ENCODE measurements at places on chromosomes 4 and X. TPM values are rescaled to one million over a fixed set of nuclear protein-coding genes. Genes with fewer than 3 reads are reported as not detected.

DNA sequence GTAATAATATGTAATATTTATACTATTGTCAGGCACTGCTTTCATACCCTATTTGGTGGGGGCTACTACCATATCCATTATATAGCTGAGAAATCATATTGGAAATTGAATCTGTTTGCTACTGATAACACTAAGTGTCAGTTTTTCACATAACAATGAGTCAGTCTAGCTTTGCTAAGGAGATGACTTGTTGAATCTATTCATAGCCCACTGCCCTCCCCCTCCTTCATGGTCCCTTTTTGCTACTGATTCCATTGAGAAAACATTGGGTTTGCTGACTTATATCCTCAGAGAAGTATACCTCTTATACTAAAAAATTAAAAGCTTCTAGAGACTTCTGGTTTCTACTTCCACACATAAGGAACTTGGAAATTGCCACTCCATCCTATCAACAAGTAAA is 1898.4 kb downstream of the STIM2 start:
- no peak for DNase-seq

ABCD1 gene
- total RNA-seq: 13.4 TPM

- no peak for DNase-seq
Measured at GRCh38 chr4:88285235-88285653, 883 bp upstream of the PPM1K start.

NAP1L2 gene
- 0.55 TPM for total RNA-seq

DNA sequence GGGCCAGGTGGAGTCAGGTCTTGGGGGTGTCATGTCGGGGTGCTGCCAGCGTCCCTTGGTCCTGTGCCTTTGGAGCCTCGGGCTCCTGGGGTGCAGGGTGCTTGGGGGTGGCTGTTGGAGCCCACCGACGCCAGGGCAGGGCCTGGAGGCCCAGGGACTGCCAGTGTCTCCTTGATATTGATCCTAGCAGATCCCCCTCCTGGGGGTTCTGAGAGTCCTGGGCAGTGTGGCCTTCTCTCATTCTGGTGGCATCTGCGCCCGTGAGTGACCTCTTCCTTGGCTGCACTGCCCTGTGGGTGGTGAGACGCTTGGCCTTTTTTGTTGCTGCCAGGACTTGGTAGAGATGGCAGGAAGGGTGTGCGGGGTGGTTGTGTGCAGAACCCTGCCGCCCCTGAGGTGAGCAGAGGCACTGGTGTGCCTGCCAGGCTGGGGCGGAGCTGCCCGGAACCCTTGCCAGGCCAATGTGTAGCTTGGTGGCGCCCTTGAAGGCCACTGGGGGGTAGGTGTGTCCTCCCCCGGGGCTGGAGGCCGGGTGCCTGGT is 7.0 kb downstream of the NAT8L start:
- DNase-seq: no peak

DNA sequence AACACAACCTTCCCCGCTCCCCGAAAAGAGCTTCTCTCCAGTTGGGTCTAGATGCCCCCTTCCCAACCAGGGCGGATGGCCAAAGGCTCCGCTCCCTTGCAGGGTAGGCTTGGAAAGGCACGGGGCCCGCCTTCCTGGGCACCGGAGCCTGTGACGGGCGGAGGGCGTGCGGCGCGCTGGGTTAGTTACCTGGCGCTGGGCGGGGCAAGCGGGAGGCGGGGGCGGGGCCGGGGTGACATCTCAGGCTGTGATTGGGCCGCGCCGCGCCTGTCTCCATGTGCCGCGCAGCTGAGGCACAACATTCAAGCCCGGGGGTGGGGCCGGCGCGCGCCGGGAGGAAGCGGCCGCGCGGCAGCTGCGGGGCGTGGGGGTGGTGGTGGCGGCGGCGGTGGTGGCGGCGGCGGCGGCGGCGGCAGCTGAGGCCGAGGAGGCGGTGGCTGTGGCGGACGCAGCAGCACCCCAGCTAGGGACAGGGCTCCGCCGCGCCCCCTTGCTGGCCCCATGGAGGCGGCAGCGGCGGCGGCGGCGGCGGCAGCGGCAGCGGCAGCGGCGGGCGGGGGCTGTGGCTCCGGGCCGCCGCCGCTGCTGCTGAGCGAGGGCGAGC is at the start of gene REPS2:
REPS2 (plus strand) TSS at position 298 of the 604 bp plus-strand sequence; CDS start at position 502, 204 bp downstream.
- DNase-seq: peak; percentile 89

MAGEC1 gene
- total RNA-seq: not detected

DNA sequence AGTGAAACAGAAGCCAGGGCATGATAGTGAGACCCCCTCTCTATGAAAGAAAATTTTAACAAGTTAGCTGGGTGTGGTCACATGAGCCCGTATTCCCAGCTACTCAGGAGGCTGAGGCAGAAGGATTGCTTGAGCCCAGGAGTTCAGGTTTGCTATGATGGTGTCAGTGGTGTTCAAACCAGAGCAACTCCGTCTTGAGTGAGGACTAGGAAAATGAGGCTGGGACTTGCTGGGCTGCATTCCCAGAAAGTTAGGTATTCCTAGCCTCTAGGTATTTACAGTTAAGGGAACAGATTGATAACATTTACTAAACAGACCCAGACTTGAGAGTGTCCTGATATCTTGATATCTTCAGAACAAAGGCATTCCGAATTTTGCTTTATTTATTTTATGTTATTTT is 37.0 kb upstream of the NOCT start:
- DNase-seq: no peak

BTC gene
- 0.20 TPM for total RNA-seq

ATP2B3 gene
- total RNA-seq: not detected

AMBN gene
- total RNA-seq: not detected

DNA sequence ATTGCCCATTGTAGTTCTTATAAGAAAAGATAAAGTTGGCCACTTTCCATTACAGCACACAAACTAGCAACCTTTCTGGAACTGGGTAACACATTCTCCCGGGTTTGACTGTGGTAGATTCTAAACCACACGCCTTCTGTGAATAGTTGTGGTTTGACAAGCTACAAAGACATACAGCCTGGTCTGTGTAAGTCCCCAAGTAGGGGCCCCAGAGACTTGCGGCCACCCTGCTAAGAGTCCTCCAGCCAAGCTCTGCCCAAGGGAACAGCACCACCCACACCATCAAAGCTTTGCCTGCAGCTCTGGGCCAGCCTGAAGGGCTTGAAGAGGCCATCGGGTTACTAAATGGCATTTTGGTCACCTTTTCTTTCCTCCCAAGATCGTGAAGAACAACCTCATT is 203.4 kb downstream of the MAML3 start:
- DNase-seq: no peak

- DNase-seq: no peak
Measured at GRCh38 chrX:125378205-125378604, 58.5 kb downstream of the TEX13C start.

PNMA6E gene
- not detected for total RNA-seq

FREM3 gene
- total RNA-seq: not detected

GRCh38 chr4:1711571-1712215 is 426 bp downstream of the SLBP start:
- peak; percentile 70 for DNase-seq

GSX2 gene
- total RNA-seq: not detected

- no peak for DNase-seq
Measured at GRCh38 chr4:42747971-42748370, 91.1 kb upstream of the ATP8A1 start.

- DNase-seq: no peak
Measured at GRCh38 chr4:73919691-73920090, 50.5 kb downstream of the CXCL1 start.

GRCh38 chr4:114263233-114263632 is 283.8 kb upstream of the ARSJ start:
- DNase-seq: no peak

CHRNA9 gene
- not detected for total RNA-seq

- no peak for DNase-seq
Measured at GRCh38 chr4:168188754-168189153, 96.4 kb downstream of the ANXA10 start.

DNA sequence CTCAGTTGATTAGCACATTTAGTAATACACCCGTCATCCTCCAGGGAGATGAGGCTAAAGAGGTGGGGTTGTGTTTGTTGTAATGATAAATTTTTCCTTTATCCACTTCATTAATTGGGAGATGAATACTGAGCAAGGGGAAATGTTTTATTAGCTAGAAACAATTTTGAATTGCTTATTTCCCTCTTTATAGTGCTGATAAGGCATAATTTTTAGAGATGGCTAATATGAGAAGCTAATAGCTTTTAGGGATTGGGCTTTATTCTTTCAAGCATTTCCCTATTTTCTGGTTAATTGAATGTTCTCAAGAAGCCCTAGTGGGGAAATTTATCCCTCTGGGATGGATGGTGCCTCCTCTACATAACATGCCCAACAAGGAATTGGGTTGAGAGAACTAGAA is 365.2 kb upstream of the IGFBP7 start:
- no peak for DNase-seq

DNA sequence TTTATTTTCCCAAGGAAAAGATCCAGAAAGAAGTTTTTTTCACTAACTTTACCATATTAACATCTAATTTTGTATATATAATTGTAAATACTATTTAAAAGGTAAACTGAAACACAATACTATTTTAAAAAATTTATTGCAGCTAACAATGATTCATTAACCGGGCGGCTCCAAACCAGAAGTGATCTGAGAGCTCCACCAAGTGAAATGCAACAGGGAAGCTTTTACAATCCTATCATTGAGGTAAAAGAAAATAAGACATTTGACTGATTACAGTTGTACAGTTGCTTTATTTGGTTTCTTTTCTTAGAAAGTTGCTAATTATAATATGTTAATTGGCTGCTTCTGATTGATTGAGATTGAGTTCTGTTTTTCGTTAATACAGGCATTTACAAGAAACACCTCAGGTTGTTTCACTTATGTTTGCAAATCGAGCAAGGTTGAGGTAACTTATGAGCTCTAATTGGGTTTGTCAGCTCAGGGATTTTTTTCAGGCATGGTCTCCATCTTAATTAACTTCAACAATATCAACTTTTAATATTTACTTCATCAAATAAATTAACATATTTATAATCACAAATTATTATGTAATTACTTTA is 220.2 kb upstream of the UGT8 start:
- DNase-seq: no peak

VEGFC gene
- 1.5 TPM for total RNA-seq

DNA sequence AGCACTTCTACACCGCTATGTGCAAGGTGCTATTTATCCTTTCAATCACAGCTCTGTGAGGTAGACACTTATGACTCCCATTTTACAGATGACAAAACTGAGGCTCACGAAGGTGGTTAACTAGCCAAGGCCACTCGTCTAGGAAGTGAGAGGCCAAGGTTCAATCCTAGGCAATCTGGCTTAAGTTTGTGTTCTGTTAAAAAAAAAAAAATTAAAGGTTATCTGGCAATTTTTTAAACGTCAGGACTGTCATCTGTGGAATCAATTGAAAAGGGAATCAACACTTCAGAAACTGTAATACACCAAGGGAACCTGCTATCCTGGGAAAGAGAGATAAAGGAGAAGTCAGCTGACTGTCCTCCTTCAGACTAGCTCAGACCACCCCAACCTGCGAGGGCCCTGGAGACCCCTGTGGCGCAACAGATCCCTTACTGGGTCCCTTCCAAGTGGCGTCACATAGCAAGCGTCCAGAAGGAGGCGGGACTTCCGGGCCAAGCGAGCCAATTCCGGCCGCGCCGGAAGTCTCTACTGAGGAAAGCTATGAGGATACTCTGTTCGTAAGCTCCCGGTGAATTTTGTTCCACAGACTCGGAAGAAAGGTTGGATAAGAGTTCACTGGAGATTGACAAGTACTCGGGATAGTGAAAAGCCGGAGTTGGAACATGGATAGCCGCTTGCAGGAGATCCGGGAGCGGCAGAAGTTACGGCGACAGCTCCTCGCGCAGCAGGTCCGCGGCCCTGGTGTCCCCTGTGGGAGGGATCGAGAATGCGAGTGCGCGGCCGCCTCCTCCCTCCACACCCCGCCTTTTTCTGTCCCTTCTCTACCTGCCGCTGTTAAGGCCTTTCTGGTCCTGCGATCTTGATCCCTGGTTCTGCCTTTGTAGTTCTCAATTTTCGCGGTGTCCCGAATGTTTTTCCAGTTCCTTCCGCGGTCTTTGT is at the start of gene METTL14:
METTL14 (plus strand) TSS at position 520 of the 939 bp plus-strand sequence; CDS start at position 663, 143 bp downstream.
- peak; percentile 93 for DNase-seq

- DNase-seq: no peak
Measured at GRCh38 chr4:112279025-112279881, 6.5 kb downstream of the TIFA start.

DNA sequence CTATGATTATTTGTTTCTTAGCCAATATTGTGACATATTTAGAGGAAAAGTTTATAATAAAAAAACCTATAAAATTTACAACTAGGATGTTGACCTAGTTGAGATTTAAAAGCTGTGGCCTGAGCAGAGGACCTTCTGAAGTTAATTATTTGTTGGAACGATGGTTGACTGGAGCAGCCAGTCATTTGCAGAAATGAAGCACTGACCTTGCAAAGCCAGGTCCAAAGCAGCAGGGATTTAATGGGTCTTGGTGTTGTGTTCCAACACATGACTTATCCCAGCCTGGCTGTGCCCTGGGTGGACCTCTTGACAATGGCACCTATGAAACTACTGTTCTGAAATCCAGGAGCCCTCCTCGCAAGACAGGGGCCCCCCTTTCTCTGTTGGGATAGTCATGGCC is 235.2 kb downstream of the FRAS1 start:
- no peak for DNase-seq

DNA sequence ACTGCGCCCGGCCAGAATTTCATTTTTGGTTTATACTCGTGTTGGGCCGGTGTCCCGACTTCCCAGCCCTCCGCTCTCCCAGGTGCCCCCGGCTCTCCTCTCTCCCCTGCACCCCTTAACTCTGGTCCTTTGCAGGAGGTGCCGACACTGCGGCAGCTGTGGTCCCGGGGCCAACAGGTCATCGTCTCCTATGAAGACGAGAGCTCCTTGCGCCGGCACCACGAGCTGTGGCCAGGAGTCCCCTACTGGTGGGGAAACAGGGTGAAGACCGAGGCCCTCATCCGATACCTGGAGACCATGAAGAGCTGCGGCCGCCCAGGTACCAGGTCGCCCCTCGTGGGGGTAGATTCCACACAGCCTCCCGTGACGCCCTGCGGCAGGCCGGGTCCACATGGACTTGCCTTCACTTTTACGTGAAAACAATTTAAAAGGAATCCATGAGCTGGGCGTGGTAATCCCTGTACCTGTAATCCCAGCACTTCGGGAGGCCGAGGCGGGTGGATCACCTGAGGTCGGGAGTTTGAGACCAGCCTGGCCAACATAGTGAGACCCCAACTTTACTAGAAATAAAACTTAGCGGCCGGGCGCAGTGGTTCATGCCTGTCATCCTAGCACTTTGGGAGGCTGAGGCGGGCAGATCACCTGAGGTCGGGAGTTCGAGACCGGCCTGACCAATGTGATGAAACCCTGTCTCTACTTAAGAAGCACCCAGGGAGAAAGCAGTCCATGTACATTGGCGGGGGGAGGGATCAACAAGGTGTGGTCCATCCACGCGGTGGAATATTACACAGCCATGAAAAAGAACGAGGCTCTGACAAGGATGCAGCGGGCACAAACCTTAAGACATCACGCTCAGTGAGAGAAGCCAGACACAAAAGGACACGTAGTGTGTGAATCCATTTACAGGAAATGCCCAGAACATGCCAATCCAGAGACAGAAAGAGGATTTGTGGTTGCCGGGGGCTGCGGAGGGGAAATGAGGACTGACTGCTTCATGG is 12.0 kb downstream of the PLCXD1 start:
- DNase-seq: no peak

DNA sequence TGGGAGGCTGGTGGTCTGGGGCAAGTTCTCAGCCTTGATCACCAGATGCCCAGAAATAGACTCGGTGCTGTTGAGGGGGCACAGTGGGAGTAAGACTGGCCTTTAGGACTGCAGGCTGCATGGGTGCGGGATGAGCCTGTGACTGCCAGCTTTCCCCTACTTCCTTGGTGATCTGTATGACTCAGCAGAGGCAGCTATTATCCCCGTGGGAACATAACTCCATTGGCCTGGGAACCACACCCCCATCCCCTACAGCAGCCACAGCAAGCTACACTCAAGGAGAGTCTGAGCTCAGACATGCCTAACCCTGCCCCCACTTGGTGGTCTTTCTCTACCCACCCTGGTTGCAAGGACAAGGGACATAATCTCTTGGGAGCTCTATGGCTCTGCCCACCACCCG is 20.6 kb downstream of the CLIC2 start:
- no peak for DNase-seq
